Endothelial cell (in vitro differentiated cells): ENCODE measurements at places on chromosomes 11 and 22. TPM values are rescaled to one million over a fixed set of nuclear protein-coding genes. Genes with fewer than 3 reads are reported as not detected.

- DNase-seq = no peak
These were observed 146.6 kb downstream of the BBOX1 start for GRCh38 chr11:27187075-27187847.

- no peak for DNase-seq
These were observed 104.7 kb downstream of the KCNQ1 start for GRCh38 chr11:2549491-2549875.

DNA sequence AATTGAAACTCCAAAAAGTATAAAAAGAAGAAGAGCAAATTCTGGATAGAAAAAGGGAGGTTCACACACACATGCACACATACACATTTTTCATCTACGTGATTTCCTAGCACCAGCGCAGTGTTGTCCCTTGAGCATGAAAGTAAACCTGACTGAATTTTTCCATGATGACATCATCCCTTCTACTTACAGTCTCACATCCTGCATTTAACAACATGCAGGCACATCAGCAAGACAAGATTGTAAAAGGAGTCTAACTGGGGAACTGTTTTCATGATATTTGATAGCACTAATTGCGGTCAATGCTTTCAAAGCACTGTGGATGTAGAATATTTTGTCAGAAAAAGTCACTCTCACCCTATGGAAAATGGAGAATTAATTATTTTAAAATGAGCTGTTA is 36.6 kb downstream of the GAS2 start:
- DNase-seq = no peak

GRCh38 chr11:124766156-124766555 is 4.1 kb upstream of the ESAM start:
- DNase-seq = no peak

Gene OR52H1
- total RNA-seq = 2.1 TPM

Gene CD3D
- not detected for total RNA-seq

DNA sequence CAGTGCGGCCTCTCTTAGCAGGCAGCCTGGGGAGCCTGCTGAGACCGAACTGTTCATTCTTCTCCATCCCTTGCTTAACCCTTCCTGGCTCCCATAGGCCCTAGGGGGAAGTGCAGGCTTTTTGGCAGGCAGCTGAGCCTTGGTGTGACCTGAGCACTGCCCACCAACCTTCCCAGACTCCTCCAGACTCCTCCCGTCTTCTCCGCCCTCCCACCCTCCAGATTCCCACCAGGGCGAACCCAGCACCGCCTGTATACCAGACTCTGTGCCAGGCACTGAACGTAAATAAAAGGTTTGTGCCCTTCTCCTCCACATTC is 7.9 kb downstream of the RELT start:
- DNase-seq = no peak

Gene MTA2
- 157 TPM for total RNA-seq

GRCh38 chr22:44870021-44870420 is 117.6 kb downstream of the ARHGAP8 start:
- no peak for DNase-seq

Gene PARVA
- 53.3 TPM for total RNA-seq

DNA sequence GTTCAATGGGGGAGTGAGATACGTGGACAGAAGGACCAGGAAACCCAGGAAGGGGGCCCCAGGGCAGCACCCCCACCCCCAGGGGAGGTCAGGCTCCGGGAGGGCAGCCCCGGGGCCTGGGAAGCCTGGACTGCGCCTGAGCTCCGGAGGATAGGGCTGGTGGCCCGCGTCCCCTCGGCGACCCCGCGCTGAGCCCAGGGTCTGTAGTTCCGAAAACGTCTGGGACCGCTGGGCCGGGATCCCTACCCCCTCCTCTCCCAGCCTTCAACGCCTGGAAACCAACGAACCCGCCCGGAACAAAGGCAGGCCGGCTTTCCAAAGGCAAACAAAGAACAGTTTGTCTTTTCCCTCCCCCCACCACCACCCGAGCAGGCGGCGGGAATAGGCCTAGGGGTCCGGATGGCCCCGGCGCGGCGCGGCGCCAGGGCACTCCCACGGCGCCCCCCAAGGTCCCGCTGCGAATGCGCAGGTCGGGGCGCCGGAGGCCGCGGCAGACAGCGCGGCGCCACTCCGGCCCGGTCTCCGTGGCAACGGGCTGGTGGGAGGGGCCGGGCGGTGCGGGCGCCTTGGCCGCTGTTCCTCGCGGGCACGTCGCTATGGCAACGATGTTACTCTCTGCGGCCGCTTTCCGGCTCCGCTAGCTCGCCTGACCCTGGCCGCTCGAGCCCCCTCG is 58.5 kb downstream of the IGLL1 start:
- peak; percentile 97 for DNase-seq

GRCh38 chr11:61007383-61007955 is 36.0 kb downstream of the CD6 start:
- DNase-seq = no peak

- DNase-seq = peak; percentile 40
These were observed 15.5 kb downstream of the OTUB1 start for GRCh38 chr11:64001484-64002420.

Gene MIOX
- total RNA-seq = not detected

DNA sequence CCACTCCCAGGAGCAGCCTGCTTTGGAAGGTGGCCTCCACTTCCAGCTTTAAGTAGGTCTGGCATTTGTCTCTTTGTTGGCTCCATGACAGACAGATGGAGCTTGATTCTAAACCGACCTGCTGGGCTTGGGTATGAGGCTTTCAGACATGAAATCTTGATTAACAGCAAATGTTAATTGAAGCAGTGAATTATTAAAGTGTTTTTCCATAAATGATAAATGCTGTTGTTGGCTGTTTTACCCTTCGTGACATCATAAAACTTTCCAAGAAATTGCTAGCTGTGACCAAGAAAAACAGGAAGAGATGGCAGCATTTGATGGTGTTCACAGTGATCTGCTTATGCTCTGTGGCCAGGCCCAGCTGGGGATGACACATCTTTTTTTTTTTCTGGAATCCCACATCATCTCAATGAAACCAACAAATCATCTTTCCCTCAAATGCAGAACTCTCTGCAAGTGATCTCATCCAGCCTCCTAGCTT is 66.1 kb downstream of the RBMXL2 start:
- no peak for DNase-seq

DNA sequence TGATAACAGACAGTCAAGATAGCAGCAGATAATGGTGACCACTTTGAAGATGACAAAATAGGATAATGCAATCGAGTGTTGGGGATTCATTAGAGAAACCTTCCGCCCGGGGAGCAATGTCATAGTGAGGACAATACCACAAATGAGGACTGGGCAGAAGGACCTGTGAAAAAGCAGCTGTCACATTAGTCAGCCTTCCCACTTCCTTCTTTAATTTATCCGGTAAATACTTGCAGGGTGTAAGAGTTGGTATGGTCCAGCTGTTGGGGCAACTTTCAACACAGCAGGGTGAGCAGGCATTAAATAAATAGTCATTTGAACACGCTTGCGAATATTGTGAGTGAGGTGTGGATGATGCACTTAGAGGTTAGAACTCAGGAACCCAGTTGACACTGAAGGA is 132.5 kb upstream of the KIRREL3 start:
- DNase-seq = no peak

DNA sequence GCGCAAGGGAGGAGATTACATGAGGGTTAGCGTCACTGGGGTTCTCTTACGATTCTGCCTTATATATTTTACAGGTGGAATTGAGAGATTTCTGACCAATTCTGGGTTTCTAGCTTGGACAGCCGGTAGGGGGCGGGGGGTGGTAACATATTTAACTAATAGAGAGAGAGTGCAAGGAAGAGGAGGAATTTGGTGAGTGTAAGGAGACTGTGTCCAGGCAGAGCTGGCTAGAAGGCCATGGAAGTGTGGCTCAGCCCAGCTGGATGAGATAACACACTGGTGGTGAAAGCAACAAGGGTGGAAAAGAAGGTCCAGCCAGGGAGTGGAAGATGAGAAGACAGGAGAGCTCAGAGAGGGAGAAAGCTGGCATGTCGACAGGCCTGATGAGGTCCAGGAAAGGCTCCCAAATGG is 56.5 kb downstream of the ST3GAL4 start:
- DNase-seq = no peak

- DNase-seq = no peak
These were observed 286.2 kb downstream of the C11orf87 start for GRCh38 chr11:109708184-109708583.

DNA sequence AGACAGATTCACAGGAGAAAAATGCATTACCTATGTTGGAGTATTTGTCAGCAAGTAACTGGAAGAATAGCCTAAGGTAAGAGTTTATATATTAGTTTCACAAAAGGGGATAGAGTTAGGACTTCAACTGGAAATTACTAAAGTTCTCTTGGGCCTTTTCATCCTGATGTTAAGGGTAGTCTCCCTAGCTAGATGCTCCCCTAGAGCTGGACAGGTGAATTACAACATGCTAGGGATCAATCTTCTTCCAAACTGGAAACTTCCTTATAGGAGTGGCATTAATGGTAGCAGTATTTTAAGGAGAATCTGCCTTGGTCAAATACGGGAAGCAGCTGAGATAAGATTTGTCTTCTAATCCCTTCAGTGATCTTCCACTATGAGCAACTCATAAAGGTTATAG is 632.8 kb upstream of the RAG2 start:
- DNase-seq = no peak

- no peak for DNase-seq
These were observed 56.4 kb downstream of the ANO1 start for GRCh38 chr11:70134490-70134889.

Gene TRIM48
- total RNA-seq = not detected

- DNase-seq = no peak
These were observed 94.7 kb upstream of the CLPB start for GRCh38 chr11:72529068-72529467.

DNA sequence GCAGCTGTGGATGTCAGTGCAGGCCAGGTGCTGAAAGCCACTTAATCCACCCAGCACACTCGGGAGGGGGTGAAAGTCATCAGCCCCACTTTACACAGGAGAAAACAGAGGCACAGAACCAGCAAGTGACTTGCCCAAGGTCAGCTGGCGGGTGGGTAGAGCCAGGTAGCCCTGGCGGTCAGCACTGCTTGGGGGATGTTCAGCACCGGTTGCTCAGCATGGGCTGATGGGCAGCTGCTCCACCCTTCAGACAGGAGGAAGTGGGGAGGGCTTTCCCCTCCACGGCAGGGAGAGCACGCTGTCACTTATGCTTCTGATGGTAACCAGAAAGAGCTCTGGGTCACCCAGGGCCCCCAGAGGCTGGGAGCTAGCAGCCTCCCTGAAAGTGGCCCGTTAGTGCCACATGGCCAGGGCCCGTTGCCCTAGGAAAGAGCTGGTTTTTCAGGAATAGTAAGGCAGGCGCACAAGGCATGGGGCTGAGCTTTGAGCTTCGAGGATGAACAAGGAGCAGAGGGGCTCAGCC is 417.9 kb downstream of the CTTN start:
- DNase-seq = no peak

DNA sequence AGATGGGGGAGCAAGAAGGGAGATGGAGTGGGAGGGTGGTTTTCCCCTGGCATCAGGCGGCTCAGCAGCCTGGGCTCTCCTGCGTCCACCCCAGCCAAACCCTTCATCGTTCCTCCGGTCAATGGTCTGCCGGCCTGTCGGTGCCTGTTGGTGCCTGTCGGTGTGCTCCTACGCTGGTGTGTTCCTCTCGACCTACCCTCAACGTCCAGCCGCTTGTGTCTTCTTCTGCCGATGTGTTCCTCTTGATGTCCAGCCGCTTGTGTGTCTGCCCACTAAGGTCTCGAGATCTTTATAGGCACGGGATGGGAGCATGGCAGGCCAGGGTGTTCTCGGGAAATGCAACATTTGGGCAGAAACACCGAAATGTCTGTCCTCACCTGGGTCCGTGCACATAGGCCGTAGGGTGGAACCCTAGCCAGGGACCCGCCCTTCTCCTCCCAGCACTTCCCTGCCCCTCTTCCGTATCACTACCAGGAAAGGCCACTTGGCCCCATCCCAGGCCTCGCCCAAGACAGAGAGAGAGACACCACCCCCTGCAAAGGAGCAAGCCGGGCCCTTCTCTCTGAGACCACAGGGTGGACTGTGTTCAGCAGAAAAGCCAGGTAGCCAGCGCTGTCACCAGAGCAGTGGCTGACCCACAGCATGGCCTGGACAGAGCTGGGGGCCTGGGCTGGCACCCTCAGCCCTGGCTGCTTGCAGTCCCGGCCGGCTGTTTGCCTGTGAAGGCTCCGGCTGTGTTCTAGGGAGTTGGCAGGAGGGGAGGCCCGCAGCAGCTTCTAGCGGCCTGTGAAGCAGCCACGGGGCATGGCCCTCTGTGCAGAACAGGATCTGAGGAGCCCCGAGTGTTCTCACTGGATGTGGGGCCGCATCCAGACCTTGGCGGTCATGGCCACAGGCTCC is 61.6 kb upstream of the KCNQ1OT1 start:
- peak; percentile 2 for DNase-seq

GRCh38 chr11:118897721-118898310 is 14.1 kb downstream of the CXCR5 start:
- DNase-seq = no peak

GRCh38 chr22:37275622-37276021 is 6.7 kb upstream of the CYTH4 start:
- no peak for DNase-seq

Gene HOATZ
- not detected for total RNA-seq

Gene DMC1
- total RNA-seq = 3.5 TPM

DNA sequence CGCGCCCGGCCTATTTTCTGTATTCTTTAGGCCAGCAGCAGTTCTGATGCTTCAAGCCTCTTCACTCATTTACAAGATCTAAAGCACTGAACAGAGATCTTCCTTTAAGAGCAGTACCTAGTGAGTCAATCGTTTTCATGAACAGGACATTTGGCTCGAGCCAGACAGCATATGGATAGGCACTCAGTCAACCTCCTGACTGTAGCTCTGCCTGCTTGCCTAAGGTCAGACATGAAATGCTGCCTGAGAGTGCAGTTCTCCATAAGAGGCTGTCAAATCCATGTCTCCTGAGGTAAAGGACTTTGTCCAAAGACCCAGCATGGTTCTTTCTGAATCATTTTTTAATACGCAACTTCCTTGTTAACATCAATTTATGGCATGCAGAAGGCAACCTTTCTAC is 941.2 kb downstream of the DLG2 start:
- no peak for DNase-seq

DNA sequence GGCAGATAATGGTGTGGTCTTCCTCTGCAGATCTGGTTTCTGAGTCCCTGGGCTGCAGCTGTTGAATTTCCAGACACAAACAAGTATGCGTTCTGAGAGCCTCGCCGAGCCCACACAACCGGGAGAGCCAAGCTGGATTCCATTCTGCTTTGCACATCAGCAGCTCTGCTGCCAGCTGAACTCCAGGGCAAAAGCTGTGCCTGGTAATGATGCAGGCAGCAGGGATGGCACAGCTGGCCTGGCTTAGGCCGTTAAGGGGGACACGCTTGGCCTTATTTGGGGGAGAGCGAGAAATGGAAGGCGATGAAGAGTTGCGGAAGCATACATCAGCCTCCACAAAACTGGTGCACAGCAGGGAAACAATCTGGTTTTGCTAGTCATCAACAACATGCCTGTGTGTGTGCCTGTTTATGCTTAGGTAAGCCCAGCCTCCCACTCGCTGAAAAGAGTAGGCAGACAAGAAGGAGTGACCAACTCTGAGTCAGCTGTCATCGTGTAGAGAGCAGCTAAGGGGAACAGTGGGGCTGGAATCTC is 25.1 kb downstream of the ADAMTS8 start:
- no peak for DNase-seq

DNA sequence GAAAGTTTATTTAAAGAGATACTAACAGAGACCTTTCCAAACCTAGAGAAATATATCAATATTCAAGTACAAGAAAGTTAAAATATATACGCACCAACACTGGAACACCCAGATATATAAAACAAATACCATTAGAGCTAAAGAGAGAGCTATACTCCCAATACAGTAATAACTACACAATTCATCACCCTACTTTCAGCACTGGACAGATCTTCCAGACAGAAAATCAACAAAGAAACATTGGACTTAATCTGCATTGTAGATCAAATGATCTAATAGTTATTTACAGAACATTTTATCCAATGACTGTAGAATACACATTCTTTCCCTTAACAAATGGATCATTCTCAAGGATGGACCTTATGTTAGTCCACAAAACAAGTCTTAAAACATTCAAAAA is 311.9 kb downstream of the METTL15 start:
- DNase-seq = no peak
